ENCODE measurements at places on chromosomes 5 and 9. TPM values are rescaled to one million over a fixed set of nuclear protein-coding genes. Genes with fewer than 3 reads are reported as not detected.

The HTR1A gene
- not detected for polyA plus RNA-seq

The KCNN2 gene
- 0.32 TPM for polyA plus RNA-seq

The MZB1 gene
- not detected for polyA plus RNA-seq

The UBQLN1 gene
- 61.1 TPM for polyA plus RNA-seq

DNA sequence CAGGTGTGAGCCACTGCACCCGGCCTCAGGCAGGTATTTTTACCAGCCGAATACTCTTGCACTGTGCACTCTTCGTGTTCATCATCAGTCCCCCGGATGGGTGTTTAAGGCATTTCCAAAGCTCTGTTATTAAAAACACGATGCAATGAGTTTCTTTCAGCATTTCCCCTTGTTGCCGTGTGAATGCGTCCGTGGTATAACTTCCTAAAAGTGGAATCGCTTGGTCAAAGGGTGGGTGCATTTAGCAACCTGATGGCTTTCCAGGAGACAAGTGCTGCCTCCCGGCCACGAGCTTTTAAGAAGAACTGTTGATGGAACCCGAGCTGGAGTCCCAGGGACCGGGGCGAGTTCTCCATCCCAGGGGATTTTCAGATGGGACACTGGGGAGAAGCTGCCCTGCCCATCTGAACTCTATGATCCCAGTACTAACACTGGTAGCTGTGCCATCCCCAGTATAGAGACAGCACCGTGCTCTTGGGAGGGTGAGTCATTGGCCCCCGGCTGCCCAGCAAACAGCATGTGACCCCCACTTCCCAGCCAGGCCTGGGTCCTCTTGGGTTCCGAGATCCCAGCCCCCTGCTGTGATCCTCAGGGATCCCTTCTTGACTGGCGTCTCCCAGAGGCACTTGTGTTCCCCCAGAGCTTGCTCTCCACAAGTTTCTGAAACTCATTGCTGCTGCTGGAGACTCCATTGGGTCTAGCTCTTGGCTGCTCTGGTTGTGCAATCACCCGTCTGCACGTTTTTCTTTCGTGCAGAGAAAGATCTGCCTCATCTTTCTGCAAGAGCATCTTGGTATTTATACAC lies 169.5 kb upstream of the IER5L start:
- no peak for DNase-seq

GRCh38 chr5:102596113-102596512 lies 97.3 kb upstream of the SLCO6A1 start:
- DNase-seq: no peak

DNA sequence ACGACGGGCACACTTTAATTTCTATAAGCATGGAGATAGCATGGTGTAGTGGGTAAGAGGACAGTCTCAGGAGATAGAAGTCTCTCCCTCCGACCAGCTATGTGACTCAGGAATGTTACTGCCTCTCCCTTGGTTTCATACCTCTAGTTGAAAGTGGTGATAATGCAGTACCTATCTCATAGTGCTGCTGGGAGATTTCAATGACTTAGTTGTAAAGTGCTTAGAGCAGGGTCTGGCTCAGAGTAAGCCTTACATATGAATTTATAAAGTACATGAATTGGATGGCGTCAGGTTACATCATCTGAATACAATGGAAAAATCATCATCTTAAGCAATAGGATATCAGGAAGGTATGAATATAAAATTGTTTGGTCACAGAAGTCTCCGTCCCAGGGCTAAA lies 952.8 kb upstream of the EDIL3 start:
- DNase-seq: no peak

DNA sequence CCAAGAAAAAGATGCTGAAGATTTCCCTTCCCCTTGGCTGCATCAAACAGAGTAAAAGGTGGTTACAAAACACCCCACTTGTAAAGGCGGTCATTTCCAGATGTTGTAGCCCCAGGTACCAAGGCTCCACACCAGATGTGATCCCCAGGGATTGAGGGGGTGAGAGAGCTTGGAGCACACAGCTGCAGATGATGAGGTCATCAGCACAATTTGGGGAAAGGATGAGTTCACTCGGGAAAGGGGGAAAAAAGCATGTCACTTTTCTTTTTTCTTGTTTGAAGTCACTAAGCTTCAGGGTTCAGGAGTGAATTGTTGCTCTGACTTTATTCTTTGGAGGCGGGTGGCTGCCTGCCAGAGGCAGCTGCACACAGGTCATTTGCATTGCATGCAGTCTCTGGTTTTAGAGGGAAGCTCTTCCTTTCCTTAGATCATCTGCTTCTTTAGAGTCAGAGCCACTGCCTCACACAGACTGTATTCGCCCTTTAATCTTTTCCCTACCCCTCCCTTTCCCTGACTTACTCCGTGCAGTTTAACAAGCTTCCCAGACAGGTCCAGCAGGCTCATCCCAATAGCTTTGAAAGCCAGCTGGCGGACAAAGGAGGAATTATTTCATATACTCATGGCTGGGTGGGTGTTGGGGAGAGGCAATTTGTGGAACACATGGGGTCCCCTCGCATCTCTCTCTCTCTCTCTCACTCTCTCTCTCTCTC lies 409.3 kb upstream of the SLC24A2 start:
- no peak for DNase-seq
